Activated CD4-positive, alpha-beta T cell treated with anti-CD3 and anti-CD28 coated beads for 36 hours (primary cell): ENCODE measurements at places on chromosomes 4 and X.

DNA sequence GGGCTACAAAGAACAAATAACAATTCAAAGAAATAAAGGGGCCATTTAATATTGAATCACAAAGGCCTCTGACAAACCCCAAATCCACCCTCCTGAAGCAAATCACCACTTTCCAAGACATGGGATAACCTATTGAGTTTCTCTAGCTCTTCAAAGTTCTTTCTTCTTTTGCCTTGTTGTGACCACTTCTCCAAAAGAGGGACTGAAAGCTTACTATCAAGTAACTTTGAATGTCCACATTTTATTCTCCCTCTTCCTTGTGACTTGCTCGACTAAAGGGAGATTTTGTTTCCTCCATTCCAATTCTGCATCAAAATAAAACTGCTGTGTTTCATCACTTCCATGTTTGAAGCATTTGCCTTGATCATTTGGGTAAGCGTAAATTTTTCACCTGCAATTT lies 166.6 kb upstream of the SLC7A11 start:
- H3K27ac ChIP-seq: no peak overlapping the region
- no peak overlapping the region for H3K4me3 ChIP-seq
- no peaks in the 10 kb centered on the region for H3K27me3 ChIP-seq
- H3K36me3 ChIP-seq: no peaks in the 10 kb centered on the region
- H3K4me1 ChIP-seq: no peaks in the 10 kb centered on the region

- H3K4me1 ChIP-seq: no peaks in the 10 kb centered on the region
- DNase-seq: no peak
- H3K4me3 ChIP-seq: no peak overlapping the region
- H3K27me3 ChIP-seq: no peaks in the 10 kb centered on the region
- H3K36me3 ChIP-seq: peaks cover 39% of the 10 kb centered on the region
These were observed 14.1 kb downstream of the CTBP1 start for GRCh38 chr4:1234811-1235292.

DNA sequence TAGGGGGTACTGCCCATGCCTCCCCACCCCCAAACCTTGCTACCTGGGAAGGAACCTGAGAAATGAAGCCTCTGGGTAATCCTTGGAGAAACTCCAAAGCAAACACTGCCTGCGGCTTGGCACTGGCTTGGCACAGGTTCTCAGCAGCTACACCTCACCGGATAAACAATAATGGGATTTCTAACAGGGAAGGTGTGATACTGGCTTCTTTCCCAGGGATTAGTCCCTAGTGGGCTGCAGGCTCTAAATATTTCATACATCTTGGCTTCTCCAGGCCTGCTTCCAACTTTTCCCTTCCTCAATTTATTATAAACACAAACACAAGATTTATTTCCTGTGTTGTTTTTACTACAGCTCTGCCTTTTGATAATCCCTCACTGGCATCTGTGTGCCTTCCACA lies 12.5 kb downstream of the SEC24D start:
- no peak for DNase-seq
- no peak overlapping the region for H3K4me3 ChIP-seq

DNA sequence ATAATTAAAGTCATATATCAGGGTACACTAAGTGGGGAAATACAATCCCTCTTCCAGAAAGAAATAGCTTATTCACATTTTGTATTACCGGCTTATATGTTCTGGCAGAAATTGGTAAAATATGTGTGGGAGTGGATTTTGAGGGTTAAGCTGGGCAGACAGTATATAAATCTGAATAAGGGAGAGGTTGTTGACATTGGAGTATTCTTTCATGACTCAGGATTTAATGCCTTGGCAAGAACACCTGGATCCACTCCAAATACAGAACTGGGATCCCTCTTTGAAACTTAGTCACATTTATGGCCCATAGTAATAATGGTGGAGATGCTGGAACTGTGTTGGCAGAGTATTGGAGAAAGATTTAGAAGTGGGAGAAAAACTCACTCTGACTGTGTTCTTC lies 54.3 kb upstream of the TET2 start:
- no peak overlapping the region for H3K4me3 ChIP-seq
- DNase-seq: no peak
- no peaks in the 10 kb centered on the region for H3K36me3 ChIP-seq
- H3K27ac ChIP-seq: no peak overlapping the region
- H3K27me3 ChIP-seq: peaks cover 7% of the 10 kb centered on the region
- H3K4me1 ChIP-seq: no peaks in the 10 kb centered on the region

GRCh38 chrX:133538148-133538547 lies 122.9 kb upstream of the GPC4 start:
- no peaks in the 10 kb centered on the region for H3K27me3 ChIP-seq
- no peaks in the 10 kb centered on the region for H3K4me1 ChIP-seq
- no peaks in the 10 kb centered on the region for H3K36me3 ChIP-seq
- H3K27ac ChIP-seq: no peak overlapping the region
- H3K4me3 ChIP-seq: no peak overlapping the region
- no peak for DNase-seq
